ENCODE measurements at places on chromosomes 13 and 19. TPM values are rescaled to one million over a fixed set of nuclear protein-coding genes. Genes with fewer than 3 reads are reported as not detected.

The ZSCAN5B gene
- total RNA-seq = not detected

The MICOS13 gene
- total RNA-seq = 48.1 TPM

The ADGRE1 gene
- total RNA-seq = 0.25 TPM

The OVOL3 gene
- total RNA-seq = not detected

The KLK14 gene
- 0.34 TPM for total RNA-seq

The PNMA8B gene
- total RNA-seq = 10.6 TPM

The TNFAIP8L1 gene
- total RNA-seq = 9.8 TPM

The KLK5 gene
- total RNA-seq = 0.41 TPM

DNA sequence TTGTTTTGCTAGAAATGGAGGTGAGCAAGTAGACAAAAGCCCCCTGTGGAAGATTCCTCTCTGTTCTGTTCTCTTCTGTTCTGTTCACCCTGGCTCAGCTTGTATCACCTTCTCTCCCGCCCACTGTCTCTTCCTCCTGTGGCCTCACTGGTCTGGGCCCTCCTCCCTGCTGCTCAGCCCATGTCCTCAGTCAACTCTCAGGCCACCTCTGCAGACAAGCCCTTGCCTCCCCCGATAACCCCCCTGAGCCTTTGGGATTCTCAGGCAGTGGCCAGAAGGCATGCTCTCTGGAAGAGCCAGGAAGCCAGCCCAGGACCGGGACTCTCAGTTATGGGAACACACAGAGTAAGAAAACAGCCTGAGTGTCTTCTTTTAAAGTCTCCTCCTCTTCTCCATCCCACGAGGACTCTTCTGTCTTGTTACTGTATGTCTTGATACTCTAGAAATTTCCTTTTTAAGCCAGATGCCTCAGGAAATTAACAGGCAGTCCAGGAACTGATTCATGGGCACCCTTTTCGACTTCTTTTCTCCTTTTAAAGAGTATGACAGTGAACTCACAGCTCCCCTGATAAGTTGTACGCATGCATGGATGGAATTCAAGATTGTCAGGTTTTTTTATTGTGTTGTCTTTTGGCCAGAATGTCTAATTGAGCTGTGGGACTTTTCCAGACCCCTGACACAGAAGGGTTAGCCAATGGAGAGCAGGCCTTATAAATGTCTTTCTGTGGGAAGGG, 33.7 kb downstream of the SHISA2 start:
- no peak for DNase-seq

DNA sequence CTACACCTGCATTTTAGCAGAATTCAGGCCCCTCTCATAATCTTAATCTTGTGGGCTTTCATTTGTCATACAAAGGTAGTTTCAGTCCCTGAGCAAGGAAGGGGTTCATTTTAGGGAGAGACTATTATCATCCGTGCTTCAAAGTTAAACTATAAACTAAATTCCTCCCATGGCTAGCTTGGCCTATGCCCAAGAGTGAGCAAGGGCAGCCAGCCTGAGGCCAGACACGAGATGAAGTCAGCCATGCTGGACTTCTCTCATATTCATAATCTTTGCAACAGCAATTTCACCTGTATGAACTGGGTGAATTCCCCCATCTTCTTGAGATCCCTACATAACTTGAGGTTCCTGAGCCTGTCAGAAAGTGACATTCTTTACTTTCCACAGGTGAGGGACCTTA, 13.0 kb downstream of the ERICH4 start:
- no peak for DNase-seq

- no peak for DNase-seq
Measured at GRCh38 chr19:19446655-19447437, 41.4 kb downstream of the GATAD2A start.

DNA sequence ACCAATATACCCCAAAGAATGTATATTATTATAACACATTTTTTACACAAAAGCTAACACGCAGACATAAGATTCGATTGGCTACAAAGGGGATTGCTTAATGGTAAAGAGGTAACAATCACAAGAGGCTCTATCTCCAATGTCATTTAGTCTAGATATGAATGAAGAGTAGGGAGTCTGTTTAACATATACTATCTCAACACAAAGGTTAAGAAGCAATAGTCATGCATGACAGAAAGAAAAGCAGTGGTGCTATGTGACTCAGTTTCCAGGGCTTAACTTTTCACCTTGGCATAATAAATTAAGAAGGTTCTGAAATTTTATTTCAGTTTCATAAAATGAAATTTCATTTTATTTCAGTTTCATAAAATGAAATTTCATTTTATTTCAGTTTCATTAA, 33.3 kb downstream of the UFM1 start:
- no peak for DNase-seq

GRCh38 chr13:98188544-98189166, 11.6 kb upstream of the RNF113B start:
- no peak for DNase-seq

GRCh38 chr13:98390086-98390715, 186.7 kb downstream of the STK24 start:
- no peak for DNase-seq

- DNase-seq = no peak
Measured at GRCh38 chr13:71524613-71525304, 342.2 kb downstream of the DACH1 start.

GRCh38 chr13:98648141-98648540, 71.2 kb upstream of the STK24 start:
- DNase-seq = no peak

DNA sequence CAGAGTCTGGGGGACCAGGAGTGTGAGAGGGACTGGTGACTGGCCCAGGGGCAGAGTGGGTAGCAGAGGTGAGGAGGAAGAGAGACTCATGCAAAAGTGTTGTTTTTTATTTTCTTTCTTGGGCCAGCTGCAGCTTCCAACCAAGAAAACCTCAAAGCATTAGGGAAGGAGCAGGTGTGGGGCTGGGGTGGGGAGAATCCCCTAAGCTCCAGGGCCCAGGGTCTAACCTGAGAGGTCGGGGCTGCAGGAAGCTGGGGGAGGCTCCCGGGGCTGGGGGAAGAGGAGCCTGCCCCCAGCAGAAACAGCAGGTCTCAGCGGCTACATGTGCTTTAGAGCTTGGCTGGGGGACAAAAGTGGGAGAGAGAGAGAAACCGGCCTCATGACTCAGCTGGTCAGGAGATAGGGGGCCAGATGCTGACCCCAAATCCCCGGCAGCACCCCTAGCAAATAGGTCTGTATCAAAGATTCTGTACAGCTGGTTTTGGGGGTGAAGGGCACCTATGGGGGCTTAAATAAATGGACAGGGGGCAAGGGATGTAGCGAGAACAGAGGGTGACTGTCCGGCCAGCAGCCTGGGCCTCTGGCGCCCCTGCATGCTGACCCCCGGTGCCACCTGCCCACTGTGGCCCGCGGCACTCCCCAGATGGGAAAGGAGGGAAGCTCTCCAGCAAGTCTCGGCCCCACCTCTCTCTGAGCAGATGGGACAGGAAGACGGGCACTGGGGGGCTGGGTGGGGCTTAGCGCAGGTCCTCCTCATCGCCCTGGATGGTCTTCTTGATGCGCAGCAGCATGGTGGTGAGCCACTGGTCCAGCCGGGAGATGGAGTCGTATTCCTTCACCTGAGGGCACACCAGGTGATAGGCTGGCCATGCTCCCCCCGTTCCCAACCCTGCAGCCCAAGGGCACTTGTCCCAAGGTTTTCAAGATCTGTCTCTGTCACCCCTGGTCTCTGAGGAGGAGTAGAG, 3.8 kb upstream of the KPTN start:
- DNase-seq = no peak

- no peak for DNase-seq
Measured at GRCh38 chr13:110268061-110268460, 38.9 kb downstream of the COL4A1 start.

DNA sequence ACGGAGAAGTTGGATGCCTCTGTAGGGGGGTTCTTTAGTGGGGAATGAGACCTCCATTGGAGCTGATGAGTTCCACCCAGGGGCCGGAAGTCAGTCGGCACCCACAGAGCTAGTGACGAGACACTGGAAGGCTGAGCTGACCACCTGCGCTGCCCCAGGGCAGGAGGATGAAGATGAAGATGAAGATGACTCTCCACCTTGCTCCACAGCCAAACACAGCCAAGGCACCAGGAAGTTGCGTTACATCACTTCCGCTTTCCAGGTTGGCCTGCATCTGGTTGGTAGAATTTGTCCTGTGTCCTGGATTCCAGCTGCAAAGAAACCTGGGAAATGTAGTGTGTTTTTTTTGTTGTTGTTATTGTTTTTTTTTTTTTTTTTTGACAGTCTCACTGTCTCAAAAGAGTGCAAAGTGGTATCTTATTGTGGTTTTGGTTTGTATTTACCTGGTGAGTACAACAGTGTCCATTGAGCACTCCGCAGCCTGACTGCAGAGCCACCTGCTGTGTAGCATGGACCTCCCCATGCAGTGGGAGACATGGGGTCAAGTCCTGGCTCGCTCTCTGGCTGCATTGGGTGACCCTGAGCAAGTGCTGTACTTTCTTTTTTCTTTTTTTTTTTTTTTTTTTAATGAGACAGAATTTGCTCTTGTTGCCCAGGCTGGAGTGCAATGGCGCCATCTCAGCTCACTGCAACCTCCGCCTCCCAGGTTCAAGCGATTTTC, 1.9 kb downstream of the TBC1D17 start:
- DNase-seq = peak; percentile 45

DNA sequence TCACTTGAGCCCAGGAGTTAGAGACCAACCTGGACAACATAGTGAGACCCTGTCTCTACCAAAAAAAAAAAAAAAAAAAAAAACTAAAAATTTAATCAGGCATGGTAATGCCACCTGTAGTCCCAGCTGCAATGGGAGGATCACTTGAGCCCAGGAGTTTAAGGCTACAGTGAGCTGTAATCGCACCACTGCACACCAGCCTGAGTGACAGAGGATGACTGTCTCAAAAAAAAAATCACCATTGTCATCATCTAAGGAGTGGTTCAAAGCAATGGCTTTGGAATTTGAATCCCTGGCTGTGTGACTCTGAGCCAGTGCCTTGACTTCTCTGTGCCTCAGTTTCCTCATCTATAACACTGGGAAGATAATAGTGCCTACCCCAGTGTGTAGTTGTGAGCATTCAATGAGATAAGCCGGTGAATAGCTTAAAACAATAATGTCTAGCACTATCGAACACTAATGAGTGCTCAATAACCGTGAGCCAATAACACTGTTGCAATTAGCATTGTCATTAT, 11.5 kb downstream of the IGSF23 start:
- no peak for DNase-seq

DNA sequence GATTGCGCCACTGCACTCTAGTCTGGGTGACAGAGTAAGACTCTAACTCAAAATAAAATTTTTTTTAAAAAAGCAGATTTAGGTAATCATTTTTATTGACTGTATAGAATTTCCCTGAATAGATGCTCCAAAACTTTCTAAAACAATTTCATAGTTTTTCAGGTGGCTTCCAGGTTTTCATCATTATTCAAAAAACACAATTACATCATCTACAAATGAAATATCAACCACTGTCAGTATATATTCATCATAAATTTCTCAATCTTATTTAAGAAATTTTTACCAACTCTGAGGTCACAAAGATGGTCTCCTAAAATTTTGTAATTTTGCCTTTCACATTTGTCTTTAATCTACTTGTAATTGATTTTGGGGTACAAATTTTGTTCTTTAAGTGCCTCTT, 48.1 kb downstream of the ZC3H13 start:
- DNase-seq = no peak

DNA sequence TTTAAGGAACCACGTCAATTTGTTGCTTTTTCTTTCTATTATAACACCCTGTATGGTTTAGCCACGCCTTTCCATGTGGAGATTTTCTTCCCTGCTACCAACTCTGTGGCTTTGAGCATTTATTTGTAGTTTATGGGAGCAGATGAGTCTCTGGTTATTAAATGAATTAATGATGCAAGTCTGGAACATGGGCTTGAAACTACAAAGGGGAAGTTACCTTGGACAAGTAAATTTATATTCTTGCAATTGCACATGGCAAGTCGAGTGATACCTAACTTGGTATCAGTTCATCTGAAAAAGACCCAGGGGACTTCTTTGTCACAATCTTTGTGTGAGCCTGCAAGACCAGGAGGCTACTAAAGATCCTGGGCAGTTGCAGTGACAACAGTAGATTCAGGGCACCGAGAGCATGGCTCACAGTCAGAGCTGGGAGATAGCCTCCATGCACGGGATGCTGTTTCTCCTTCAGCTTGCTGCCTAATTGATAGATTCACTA, 24.4 kb downstream of the B3GLCT start:
- no peak for DNase-seq

- DNase-seq = no peak
Measured at GRCh38 chr13:75715601-75716523, 79.7 kb downstream of the LMO7 start.

DNA sequence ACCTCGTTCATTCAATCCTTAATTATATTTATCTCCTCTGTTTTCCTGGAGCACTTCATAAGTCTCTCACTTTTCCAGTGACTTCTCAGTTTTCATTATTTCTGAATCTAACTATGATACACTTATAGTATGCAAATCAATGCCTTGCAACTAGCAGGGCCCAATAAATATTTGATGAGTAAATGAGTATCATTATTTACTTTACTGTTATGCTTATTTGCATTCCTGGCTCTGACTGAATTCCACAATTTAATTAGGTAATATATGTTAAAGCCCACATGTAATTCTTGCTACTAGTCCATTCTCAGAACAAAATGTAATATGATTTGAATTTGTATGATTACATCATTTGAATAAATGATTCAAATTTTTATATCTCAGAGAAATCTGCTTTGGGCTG, 1595.1 kb upstream of the MIR17HG start:
- DNase-seq = no peak

GRCh38 chr13:91482427-91482826, 84.0 kb downstream of the GPC5 start:
- DNase-seq = no peak

GRCh38 chr13:74077375-74077774, 56.8 kb downstream of the KLF12 start:
- no peak for DNase-seq

- DNase-seq = peak; percentile 44
Measured at GRCh38 chr13:40668335-40668734, 1.9 kb upstream of the FOXO1 start.

DNA sequence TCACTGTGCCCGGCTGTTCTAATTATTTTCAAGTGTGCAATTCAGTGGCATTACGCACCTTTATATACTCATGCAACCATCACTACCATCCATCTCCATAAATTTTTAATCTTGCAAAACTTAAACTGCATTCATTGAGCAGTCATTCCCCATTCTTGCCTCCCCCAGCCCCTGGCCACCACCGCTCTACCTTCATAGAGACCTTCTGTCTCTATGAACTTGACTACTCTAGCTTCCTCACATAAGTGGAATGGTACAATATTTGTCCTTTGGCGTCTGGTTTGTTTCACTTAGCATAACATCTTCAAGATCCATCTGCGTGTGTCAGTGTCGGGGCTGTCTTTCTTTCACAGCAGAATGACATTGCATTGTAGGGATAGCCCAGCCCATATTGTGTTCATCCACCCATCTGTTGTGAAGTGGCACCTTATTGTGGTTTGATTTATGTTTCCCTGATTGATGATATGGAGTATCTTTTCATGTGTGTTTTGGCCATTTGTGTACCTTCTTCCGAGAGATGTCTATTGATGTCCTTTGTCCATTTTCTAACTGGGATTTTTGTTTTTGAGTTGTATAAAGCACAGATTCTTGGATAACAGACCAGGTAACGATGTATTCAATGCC, 64.8 kb upstream of the FLT1 start:
- DNase-seq = no peak

All from ovary (tissue), 10 donors.